ENCODE measurements at places on chromosomes 12 and 14.

DNA sequence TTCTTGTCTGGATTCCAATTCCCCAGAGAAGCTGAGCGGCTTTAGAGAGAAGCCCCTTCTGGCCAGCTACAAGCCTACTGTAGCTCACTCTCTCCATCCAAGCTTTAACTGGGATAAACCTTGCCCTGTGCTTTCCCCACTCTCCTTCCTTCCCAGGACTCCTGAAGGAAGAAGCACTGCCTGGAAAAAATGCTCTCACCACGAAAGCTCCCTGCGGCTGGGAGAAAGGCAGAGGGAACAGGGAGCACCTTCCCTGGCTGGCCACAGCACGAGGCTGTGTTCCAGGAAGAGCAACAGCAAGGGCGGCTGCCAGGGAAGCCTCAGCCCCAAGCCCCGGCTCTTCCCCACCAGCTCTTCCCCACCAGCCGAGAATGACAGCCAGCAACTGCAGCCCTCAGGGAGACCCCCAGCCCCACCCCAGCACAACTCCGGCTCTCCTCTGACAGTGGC, 40.8 kb upstream of the PNMA1 start:
- no peak for DNase-seq

- DNase-seq = no peak
Measured at GRCh38 chr12:56541631-56542030, 20.0 kb downstream of the RBMS2 start.

GRCh38 chr12:45304514-45305178, 88.8 kb downstream of the ANO6 start:
- no peak for DNase-seq

GRCh38 chr14:64639340-64639821, 64.8 kb upstream of the PLEKHG3 start:
- no peak for DNase-seq

DNA sequence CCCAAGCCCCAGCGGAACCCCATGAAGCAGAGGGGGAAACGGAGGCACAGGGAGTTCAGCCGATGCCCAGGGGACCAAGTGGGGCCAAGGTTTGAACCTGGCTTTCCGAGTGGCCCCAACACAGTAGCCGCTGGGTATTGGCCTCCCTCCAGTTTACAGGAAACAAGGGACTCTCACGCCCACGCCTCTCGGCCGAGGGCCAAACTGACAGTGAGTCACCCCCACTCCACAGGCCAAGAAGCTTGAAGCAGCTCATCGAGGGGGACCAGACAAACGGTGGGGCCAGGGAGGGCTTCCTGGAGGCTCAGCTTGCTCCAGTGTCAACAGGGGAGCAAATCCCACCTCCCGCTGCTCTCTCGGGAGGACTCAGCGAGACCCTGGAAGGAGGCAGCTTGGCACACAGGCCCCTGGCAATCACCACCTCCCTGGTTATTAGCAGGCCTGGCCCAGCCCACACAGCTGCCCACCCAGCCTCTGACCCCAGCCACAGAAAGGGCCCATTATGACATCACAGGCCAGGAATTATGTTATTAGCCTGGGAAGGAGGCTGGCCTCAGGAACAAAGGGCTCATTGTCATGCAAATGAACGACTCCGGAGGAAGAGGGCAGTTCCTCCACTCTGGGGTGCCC, 54.6 kb downstream of the NCOR2 start:
- DNase-seq = no peak
